ENCODE measurements at places on chromosomes 6 and 20.

DNA sequence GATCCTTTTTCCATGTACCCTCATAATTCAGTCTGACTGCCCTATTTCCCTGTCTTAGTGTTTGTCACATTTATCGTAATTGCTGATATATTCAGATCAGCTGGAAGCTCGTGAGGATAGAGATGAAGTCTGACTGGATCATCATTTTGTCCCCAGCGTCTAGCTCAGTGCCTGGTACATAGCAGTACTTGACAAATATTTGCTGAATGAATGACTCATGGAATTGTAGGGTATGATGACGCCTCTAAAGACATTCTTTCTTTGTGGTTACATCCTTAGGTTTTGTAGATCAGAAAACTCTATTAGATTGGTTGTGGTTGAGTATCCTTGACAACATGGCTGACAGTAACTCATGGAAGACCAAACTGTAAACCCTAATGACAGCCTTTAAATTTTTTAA lies 68.9 kb downstream of the MTHFD1L start:
- DNase-seq: no peak

DNA sequence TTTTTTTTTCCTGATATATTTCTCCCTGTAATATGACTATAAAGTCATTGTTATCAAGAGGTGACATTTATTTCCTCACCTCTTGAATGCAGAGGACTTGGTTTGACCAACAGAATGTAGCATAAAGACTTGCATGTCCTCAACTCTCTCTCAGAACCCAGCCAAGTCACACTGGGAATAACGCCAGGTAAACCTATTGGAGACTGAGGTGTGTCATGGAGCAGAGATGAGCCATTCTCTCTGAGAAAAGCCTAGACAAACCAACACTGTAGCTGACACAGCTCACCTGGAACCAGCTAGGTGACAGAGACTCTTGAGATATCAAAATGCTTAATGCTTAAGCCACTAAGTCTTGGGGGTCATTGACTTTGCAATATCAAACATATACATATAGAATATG lies 533.6 kb downstream of the HAO1 start:
- DNase-seq: no peak

DNA sequence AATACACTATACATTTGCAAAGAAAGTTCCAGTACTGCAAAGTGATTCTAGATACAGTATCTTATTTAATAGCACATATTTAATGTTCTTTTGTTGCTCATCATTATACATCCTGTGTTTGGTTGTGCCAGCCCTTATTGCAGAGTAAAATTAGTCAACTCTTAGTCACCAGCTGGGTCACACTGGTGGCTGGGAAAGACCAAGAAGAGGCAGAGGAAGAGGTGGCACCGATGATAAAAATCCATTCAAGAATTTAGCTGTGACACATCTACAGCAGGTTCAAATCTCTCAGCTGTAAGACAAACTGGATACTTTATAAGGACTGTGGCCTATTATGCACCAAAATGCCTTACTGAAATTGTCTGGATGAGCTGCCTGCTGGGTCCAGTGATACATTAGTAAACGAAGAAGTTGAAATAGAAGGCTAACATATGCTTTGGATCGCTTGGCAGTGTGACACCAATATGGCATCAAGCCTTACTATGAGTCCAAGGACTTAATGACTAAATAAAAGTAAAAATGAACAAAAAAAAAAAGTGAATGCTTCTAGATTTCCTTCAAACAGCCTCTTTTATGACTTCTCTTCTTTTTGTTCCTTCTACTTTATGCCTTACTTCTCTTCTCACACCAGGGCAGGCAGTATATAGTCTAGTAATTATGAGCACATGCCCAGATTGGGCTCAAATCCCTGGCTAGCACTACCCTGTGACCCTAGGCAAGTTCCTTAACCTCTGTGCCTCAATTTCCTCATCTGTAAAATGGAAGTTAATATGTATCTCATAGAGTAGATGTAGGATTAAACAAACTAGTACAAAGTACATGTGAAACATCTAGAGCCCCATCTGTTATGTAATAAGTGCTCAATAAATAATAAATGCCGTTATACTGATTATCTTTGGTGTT lies 29.4 kb upstream of the RNF8 start:
- DNase-seq: no peak

- peak; percentile 30 for DNase-seq
These were observed 127.9 kb downstream of the SLC23A2 start for GRCh38 chr20:4873396-4873795.

DNA sequence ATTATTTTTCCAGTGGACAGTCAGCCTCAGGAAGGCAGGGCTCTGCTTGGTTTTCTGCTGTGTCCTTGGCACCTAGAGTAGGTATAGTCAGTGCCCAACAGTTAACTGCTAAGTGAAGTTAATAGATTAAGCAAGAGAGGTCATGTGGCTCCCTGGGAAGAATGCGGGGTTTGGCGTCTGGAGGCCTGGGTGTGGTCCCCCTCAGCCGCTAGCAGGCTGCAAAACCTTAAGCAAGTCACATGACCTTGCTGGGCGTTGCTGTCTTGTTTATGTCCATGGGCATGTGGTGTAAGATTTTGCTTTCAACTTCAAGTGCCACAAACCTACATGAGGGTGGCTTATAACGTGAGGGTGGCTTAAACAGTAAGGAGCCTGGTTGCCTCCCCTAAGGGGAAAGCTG lies 75.5 kb upstream of the SCP2D1 start:
- no peak for DNase-seq

GRCh38 chr6:21115111-21115510 lies 478.4 kb upstream of the SOX4 start:
- DNase-seq: no peak

DNA sequence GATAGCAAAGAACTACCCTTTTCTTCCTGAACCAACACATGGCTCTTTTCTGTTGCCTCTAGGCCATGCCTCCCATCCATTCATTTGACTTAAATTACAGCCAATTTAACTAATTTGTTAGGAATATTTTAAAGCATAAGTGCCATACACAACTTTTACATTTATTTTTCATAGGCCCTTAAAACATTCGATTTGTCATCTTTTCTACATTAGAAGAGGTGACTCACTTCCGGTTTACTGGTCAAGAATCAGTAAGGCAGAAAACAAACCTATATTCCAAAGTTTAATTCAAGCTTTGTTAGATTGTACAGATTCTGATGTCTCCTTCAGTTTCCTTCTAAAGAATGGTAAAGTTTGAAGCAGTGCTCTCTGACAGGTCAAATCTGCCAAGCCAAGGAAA lies 344.3 kb downstream of the SAMD5 start:
- no peak for DNase-seq

GRCh38 chr6:62344850-62345249 lies 58.8 kb upstream of the KHDRBS2 start:
- DNase-seq: no peak

DNA sequence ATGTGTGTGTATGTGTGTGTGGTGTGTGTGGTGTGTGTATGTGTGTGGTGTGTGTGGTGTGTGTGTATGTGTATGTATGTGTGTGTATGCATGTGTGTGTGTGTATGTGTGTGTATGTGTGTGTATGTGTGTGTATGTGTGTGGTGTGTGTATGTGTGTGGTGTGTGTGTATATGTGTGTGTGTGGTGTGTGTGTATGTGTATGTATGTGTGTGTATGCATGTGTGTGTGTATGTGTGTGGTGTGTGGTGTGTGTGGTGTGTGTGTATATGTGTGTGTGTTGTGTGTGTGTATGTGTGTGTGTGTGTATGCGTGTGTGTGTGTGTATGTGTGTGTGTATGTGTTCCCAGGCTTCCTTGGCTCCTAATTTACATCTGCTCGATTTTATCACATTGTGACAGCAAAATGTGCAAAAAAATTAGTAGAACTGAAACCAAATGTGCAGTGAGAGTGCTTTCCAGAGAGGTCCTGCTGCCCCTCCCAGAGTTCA lies 234.5 kb downstream of the BMP7 start:
- no peak for DNase-seq

DNA sequence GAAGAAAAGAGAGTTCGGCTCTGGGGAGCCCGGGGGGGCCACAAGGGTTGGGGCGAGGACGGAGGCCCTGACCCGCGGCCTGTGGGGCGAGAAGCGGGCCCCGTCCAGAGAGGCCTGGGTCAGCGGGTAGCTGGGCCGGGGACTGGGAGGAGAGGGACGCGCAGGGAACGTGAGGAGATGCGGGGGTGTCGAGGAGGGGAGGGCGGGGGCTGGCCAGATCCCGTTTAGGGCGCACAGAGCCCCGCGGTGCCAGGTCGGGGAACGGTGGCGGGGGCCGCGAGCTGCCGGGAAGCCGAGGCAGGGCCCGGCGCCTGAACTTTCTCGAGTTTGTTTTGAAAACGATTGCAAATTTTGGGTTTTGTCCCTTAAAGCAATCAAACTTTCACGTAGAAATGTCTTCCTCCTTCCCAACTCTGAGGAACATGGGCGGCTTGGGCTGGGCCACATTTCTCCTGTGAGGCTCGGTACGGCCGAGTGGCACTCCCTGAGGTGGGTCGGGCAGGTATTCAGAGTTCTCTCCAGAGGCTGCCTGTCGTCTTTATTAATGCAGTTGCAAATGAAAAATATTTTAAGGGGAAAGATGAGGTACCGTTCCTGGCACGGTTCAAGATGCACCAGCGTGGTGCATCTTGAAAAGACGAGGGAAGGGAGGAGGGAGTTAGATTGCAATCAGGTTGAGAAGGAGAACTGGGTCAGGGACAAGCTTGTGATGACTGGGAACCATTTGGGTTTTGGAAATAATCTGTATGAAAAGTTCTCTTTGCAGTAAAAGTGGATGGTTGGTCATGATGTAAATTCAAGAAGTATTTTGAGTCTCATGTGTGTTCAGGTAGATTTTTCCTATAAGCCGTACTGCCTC lies 972 bp downstream of the RNF8 start:
- peak; percentile 20 for DNase-seq

GRCh38 chr20:19528286-19529030 lies 229.6 kb upstream of the RIN2 start:
- no peak for DNase-seq

DNA sequence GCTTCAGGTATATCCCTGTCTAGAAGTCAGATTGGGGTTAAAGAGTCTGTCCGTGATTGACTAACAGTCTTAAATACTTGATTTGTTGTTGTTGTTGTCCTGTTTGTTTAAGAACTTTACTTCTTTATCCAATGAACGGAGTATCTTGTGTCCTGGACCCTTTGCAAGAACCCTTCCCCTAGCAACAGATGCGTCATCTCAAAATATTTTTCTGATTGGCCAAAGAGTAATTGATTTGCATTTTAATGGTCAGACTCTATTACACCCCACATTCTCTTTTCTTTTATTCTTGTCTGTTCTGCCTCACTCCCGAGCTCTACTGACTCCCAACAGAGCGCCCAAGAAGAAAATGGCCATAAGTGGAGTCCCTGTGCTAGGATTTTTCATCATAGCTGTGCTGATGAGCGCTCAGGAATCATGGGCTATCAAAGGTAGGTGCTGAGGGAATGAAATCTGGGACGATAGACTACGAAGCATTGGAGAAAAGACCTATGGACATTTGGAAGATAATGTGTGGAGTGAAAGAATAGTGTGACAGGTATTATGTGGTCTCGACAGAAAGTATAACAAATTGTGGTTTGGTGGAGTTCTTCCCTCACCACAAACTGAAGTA lies at the start of gene HLA-DRA:
Gene HLA-DRA, plus strand, starts transcription at position 286 of the 613 bp plus-strand sequence. Its CDS starts 64 bp downstream, at position 350.
- no peak for DNase-seq

- DNase-seq: no peak
These were observed 10.7 kb downstream of the MAFB start for GRCh38 chr20:40678286-40678875.

DNA sequence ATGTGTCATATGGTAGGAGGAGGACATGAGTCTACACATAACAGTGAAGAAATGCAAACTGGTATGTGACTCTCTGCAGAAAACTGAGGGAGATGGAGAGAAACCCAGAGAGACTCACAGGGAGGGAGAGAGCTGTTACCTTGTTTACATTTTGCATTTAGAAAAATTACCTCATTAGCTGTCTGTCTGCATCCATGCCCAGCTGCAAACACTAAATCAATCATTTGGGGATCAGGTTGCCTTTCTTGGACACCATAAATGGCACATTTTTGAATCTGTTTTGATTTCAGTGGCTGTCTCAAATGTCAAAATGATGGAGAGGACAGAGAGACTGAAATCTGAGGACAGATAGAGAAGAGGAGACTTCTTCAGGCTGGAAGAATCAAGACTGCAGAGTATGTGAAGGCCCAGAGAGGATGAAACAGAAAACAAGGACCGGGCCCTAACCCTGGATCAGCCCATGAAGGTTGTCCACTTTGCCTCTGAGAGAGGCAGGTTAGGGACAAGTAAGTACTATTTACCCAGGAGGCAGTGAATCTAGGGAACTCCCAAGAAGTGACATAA lies 92.2 kb downstream of the UNC5CL start:
- no peak for DNase-seq

DNA sequence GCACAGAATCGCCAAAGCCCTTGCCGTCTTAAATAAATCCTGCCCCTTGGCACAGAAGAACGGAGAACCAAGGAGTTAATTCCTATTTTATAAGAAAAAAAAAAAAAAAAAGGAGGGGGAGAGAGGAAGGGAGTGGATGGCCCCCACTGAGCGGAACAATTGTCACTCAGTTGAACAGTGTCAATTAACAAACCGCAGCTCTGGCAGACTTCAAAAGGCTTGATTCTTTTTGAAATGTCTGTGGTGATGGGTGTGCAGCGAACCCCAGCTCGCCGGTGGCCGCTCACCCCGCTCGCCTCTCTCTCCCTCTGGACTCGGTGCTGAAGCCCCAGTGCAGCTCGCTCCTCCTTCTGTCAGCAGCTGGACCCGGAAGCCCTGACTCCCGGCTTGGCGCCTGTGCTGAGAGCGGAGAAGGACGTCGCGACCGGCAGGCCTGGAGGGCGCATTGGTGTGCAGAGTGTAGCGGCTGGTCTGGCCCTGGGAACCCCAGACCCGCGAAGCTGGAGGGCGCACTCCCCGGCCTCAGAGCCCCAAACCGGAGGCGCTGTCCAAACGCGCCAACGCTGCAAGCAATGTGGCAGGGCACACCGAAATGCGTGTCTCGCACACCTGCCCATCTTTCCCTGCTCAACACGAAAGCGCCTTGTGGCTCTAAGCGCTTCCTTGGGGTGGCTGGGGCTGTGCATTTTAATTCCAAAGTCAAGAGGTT lies 3.4 kb downstream of the LINC00237 start:
- DNase-seq: no peak

DNA sequence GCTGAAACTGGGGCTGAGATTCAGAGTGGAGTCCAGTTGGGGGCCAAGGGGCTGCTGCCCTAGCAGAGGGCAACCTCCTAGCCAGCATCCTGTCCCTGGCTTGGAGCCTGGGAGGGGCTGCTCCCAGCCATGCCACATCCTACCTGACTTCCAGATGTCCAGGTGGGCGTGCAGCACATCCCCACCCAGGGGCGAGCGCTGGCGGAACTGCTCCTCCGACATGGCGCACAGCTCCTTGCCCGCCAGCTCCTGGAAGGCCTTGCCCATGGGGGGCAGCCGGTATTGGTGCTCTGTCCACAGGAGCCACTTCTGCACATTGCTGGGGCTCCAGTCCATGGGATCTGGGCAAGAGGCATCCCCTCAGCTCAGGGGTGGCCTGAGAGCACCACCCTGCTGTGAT lies 15.3 kb downstream of the SPDEF start:
- DNase-seq: no peak

GRCh38 chr6:90537027-90537426 lies 49.8 kb downstream of the MAP3K7 start:
- no peak for DNase-seq

- no peak for DNase-seq
These were observed 1.1 kb downstream of the NT5DC1 start for GRCh38 chr6:116101790-116102189.

- DNase-seq: no peak
These were observed 76.0 kb downstream of the AIG1 start for GRCh38 chr6:143136647-143137046.

Data from D721Med (cell line).